ENCODE measurements at places on chromosomes 16 and 17.
A peak's percentile ranks its signal among the peaks of the same experiment; 100 is the strongest.

GRCh38 chr17:57442914-57443571, 186.7 kb downstream of the MSI2 start:
- no peak for DNase-seq

DNA sequence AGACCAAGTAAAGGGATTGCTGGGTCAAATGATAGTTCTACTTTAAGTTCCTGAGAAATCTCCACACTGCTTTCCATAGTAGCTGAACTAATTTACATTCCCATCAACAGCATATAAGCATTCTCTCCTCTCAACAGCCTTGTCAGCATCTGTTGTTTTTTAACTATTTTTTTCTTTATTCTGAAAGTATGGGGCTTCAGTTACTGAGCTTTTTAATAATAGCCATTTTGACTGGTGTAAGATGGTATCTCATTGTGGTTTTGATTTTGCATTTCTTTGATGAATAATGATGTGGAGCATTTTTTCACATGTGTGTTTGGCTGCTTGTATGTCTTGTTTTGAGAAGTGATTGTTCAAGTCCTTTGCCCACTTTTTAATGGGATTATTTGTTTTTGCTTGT, 2.5 kb downstream of the KRTAP2-2 start:
- DNase-seq = peak; percentile 79

- no peak for DNase-seq
These were observed 14.6 kb downstream of the KCNJ16 start for GRCh38 chr17:70089513-70090148.

DNA sequence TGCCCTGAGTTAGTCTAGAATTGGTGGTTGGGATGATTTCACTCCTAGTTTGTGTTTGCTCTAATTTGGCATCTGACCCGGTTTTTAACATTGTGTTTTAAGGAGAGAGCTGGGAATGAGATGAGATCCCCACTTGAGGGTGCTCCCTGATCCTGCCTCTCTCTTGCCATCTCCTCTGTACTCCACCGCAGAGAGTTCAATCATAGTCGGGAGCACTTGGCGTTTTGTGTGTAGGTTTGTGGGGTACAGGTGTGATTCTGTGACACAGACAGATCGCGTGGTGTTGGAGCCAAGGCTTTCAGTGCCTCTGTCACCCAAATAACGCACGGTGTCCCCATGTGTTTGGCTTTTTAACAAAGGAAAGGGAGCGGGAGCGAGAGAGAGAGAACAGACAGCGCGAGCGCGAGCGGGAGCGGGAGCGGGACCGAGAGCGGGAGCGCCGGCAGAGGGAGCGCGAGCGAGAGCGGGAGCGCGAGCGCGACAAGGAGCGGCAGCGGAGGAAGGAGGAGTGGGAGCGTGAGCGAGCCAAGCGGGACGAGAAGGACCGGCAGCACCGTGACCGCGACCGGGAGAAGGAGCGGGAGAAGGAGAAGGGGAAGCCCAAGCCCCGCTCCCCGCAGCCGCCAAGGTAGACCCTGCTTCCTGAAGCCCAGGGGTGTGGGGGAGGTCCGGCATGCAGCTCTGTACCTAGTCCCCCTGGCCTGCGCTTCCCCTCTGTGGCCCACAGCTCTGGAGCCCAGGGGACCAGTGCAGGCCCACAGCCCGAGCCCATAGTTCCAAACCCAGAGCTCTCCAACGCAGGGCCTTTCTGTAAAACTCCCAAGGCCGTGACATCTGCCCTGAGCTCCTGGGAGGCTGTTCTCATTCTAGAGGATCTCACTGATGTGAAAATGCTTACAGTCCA, 27.2 kb upstream of the IL17C start:
- no peak for DNase-seq

DNA sequence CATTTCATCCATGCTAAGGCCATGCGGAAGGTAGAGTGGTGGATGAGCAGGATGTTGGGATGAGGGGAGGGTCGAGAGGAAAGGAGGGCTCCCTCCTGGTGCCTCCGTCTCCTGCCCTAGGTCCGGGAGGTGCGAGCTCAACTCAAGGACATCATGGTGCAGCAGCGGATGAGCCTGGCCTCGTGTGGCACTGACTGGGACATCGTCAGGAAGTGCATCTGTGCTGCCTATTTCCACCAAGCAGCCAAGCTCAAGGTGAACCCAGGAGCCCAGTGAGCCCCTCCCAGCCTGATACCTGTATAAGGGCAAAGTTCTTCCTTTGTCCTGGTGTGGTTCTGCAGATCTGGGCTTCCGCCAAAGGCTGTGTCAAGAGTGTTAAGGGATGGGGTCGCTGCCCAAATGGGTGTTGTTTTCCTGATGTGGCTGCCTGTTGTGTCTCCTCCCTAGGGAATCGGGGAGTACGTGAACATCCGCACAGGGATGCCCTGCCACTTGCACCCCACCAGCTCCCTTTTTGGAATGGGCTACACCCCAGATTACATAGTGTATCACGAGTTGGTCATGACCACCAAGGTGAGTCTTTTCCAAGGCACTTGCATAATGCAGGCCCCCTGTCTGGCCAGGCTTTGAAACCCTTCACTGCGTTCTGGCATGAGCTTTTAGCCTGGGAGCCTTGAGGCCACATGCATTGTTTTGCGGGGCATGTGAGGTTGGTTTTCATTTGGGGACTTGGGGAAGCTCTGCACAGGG, 14.9 kb downstream of the DHX38 start:
- no peak for DNase-seq

- no peak for DNase-seq
These were observed 24.4 kb downstream of the TBX4 start for GRCh38 chr17:61476476-61477203.

GRCh38 chr16:59341368-59341767, 607.3 kb upstream of the GOT2 start:
- DNase-seq = no peak

DNA sequence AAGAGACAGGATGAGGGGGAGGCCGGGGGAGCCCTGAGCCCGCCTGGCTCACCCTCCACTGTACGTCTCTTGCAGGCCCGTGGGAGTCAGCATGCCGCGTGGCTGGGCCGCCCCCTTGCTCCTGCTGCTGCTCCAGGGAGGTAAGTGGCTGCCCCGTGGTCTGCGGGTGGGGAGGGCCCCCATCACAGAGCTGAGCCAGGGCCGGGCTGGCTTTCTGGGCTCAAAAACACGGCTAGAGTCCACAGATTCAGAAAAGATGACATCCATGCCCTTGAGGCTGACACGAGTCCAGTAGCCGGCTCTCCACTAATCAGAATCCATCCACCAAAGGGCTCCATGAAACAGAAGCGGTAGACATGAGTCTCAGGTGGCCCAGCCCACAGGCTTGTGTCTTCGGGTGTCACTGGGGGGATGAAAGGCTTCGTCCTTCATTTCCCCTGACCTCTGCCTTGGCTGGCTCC, 28.0 kb downstream of the IL21R start:
- no peak for DNase-seq

- no peak for DNase-seq
These were observed 166.2 kb downstream of the XYLT1 start for GRCh38 chr16:17304491-17305119.

- no peak for DNase-seq
These were observed 314.2 kb upstream of the CCL2 start for GRCh38 chr17:33940769-33941370.

GRCh38 chr17:33436321-33436720, 143.2 kb upstream of the ASIC2 start:
- no peak for DNase-seq

GRCh38 chr17:29911641-29912177, 18.3 kb downstream of the SSH2 start:
- DNase-seq = no peak

GRCh38 chr16:49021136-49021535, 260.5 kb downstream of the CBLN1 start:
- DNase-seq = peak; percentile 3

- DNase-seq = no peak
These were observed 38.1 kb downstream of the CDRT15 start for GRCh38 chr17:14198575-14198974.

DNA sequence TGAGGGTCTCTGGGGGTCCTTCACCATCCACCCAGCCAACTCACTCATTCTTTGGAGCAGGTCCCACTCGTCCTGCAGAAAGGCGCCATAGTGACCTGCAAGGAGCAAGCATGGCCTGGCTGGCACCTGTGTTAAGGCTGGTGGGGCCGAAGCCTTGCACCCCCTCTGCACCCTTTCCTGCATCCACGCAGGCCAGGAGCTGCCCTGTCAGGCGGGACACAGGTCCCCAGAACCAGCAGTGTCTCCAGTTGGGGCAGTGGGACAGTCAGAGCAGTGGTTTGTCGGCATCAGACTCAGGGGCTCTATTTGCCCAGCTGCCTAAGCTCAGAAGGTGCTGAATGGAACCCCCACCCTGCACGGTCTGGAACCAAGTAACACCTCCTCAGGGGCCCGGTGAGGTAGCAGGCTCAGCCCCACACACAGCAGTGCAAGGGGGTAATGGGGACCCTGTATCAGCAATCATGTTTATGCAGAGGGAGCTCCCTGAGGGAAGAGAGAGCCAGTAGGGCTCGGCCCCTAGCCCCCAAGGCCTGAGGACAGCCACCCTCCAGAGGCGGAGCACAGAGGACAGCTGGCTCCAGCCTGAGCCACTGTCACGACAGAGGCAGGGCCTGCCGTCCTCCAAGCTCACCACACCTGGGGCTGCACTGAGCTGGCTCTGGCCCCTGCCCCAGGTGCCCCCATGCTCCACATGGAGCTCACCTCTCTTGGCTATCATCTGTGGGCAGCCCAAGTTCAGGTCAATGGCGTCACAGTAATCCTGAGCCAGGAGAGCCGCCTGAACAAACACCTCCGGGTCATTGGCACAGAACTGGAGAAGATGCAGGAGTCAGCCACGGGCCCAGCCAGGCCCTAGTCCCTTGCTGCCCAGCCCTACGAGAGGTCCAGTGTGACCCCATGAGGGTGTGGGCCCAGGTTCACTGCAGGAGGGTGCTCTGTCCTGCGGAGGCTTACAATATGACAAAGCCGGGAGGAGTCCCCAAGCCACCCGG, 1.9 kb downstream of the DUS1L start:
- DNase-seq = no peak

GRCh38 chr17:82950525-82951102, 110.8 kb upstream of the ZNF750 start:
- DNase-seq = no peak

DNA sequence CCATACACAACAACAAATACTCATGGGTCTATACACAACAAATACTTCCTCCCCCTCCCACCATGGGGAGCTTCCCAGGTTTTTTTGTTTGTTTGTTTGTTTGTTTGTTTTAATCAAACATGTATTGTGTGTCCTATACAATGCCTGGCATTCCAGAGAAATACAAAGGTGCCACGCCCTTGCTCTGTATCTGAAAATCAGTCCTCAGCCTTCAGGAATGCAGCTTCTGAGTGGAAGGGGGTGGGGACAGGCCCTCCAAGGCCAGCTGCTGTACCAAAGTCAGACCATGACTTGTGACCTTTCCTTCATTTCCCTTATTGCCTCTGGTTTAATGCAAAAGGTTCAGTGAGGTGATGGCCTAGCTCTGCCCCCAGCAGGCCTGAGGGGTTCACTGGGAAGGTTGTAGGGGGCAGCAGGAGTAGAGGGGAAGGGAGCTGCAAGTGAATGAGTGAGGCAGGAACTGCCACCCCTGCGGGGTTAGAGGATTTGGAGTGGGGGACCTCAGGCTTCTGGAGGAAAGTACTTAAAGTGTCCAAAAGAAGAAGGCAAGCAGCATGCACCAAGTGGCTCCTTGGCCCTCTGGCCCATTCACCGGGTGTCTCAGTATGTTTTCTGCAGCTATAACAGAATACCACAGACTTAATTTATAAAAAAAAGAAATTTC, 105.2 kb downstream of the CLEC16A start:
- DNase-seq = no peak

- no peak for DNase-seq
These were observed 366.5 kb downstream of the SEC14L1 start for GRCh38 chr17:77507111-77507885.

- no peak for DNase-seq
These were observed at the start of gene NHLRC4 for GRCh38 chr16:566475-567372. Gene NHLRC4, plus strand, starts transcription at chr16:567005. Its CDS starts 1,043 bp downstream, at chr16:568048.

DNA sequence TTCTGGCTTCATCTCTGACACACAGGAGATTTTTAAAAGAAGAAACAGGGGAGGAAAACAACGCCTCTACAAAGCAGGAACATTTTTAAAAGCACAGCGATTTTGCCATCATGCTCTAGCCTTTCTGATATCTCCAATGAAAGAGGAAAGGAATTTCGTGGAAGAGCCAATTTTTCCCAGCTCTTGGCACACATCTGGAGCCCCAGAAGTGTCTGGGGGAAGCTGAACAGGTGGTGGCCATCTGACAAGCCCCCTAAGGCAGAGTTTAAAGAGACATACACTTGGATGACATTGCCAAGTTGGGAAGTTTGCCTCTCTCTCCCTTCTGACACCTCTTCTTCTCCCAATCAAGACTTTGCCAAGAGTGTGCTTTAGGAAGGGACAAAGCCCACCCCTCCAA, 82.1 kb downstream of the CCT6B start:
- no peak for DNase-seq

DNA sequence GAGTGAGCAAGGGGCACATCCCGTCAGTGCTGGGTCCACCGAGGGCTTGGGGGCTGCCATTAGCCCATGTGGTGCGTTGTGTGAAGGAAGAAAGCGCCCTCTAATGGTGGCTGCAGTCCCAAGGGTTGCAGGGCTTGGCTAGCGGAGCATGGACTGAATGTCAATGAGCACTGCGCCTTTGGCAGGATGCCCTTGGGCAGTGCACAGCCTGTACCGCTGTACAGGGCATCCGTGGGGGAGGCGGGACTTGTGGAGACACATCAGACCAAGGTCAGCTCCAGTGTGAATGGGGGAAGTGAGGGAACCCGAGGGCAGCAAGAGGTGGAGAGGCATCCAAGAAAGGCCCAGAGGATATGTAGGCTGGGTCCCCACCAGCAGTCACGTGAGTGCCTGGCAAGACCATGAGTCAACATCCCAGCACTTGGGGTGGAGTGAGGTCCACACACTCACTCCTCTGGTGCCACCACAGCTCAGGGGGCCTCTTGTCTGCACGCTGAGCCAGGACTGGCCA, 75.5 kb upstream of the MED9 start:
- no peak for DNase-seq

DNA sequence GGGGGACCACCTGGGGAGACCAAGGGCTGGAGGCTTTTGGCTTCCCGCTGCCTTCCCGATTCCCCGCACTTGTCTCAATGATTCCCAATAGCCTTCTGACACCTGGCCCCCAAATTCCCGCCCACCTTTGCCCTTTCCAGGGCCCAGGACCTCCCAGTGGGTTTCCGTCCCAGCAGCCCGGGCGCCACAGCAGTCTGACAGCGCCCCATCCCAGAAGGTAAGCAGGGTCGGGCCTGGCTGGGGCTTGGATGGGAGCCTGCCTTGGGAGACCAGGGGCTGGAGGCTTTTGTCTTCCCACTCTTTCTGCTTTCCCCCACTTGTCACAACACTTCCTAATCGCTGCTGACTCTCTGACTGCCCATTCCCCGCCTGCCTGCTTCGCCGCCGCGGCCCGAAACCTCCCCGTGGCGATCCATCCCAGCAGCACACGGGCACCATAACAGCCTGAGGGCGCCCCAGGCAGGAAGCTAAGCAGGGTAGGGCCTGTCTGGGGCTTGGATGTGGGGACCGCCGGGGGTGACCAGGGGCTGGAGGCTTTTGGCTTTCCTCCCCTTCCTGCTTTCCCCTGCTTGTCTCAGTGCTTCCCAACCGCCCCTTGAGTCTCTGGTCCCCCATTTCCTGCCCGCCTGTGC, 2289.3 kb downstream of the TP53TG3F start:
- DNase-seq = no peak

Measured in HFFc6 (cell line).